ENCODE measurements at places on chromosomes 7 and 10.

- no peak for DNase-seq
Measured at GRCh38 chr10:32388258-32389027, 41.5 kb upstream of the EPC1 start.

DNA sequence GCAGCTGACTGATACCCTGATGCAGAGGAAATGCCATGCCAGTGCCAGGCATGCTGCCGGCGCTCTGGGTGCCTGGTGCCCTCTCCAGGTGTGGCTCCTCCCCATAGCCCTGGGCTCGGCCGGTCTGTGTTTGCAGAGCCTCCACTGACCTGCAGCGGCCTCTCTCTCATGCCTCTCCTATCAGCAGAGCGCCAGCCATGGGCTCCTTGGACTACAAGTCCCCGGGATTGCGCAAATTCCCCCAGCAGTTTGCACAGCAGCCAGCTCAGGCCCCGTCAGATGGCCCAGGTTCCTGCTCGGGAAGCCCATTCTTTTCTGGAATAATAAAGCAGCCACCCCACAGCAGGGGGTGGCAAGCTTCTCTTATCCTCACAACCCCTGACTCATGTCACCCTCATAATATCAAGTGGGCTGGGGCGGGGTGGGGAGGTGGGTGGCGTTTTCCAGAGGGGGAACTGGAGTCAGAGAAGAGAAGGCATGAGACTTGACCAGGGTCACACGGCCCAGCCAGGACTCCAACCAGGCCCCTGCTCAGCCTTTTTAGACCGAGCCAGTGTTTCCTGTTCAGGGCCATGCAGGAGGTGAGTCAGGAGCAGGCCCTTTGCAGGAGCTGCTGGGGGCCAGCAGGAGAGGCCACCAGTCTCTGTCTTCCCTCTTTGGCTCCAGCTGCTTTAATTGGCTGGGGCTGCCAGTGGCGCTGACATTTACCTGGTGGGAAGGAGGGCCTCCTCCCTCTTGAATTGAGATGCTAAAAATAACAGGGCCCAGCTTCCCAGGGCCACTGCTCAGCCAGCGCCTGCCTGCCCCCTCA is 58.6 kb downstream of the ZMIZ1 start:
- peak; percentile 17 for DNase-seq

GRCh38 chr10:101905251-101905650 is 61.7 kb upstream of the KCNIP2 start:
- no peak for DNase-seq

DNA sequence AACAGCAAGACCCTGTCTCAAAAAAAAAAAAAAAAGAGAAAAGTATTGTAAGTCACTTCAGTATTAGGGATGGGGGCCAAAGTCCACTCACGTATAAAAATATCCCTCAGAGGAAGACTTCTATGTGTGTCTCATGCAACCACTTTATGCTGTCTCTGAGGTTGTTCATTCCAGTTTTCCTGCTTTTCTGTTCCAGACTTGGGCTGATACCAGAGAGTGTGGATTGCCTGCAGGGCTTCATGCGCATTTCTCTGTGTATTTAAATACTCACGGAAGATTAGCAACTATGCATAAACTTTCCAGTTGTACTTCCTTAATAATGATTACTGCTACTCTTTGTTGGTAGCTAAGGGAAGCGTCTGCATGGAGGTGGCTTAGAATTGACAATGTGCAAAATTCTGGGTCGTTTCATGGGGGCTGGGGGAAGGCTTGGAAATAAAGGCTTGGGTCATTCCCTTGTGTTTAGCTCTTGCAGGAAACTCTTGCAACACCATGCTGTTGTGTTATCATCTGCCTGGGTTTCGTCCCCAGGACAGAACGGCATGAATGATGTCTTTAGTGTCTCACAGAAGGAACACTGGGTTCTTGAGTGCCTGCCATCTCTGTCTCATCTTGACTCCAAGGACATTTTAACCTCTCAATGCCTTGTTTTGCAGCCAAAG is 54.1 kb downstream of the KIAA1217 start:
- DNase-seq = no peak

- no peak for DNase-seq
Measured at GRCh38 chr7:30155481-30155880, 20.7 kb downstream of the MTURN start.

DNA sequence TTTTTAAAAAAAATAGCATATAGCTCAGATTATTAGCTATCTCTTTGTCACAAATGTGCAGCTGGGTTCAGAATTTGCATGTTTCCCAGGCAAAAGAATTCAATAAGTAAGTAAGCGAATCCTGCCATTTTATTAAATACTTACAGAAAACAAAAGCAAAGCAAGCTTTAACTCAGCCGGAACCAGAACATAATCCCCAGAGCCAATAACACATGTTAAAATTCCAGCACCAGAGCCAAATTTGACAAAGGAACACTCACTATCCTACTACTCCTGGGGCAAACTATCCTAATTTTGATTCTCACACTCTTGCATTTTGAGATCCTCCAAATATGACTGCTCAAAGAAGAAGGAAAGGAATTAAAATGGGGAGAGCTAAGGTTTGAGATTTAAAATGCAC is 32.6 kb downstream of the LRRTM3 start:
- no peak for DNase-seq

DNA sequence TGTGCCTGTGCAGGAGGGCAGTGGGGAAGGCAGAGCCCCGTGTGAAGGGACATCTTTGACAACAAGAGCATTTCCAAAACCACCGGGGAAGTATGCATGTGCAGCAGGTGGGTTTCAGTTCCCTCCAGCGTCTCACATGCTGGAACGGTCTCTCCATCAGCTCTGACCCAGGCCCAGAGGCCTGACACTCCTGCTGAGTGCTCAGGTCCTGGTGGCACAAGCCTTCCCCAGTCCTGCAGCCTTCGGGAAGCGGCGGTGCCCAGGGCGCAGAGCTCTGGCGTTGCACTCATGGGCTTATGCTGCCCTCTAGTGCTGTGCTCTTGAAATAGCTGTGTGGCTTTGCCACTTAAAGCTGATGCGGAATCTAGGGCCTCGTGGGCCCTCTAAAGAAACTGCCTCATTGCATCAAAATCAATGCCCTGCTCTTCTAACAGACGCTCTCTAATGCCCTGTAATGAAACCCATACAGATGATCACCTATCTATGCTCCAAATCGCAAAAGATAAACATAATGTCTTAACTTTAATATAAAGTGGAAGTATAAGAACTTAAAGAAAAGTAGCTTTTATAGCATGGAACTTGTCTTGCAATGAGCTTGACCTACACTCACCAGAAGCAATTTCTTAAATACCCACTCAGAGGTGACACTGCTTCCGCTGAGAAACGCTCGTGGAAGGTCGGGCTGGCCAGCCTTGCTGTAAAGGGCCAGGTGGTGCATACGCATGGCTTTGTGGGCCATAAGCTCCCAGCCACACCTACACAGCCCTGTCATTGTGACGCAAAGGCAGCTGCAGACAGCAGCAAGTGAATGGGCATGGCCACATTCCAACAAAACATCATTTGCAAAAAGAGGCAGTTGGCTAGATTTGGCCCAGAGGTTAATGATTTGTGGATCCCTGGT is 38.6 kb downstream of the CLRN3 start:
- peak; percentile 32 for DNase-seq

- no peak for DNase-seq
Measured at GRCh38 chr10:1256432-1256725, 200.2 kb downstream of the WDR37 start.

GRCh38 chr10:103427866-103428265 is 24.3 kb downstream of the CALHM2 start:
- no peak for DNase-seq

DNA sequence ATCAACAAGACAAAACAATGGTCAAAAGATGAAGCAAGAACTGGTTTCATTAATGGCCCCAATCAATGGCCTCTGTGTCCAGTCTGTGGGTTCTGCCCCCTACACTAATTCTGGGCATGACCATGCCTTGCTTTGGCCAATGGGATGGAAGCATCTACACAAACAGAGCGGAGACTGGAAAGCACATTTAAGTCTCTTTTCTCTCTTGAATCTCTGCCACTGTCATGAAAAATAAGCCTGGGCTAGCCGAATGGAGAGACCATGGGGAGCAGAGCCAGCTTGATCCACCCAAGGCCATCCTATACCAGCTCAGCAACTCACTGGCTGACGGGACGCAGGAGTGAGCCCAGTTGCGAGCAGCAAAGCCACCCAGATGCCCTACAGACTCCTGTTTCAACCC is 30.9 kb downstream of the ANKRD16 start:
- DNase-seq = no peak

DNA sequence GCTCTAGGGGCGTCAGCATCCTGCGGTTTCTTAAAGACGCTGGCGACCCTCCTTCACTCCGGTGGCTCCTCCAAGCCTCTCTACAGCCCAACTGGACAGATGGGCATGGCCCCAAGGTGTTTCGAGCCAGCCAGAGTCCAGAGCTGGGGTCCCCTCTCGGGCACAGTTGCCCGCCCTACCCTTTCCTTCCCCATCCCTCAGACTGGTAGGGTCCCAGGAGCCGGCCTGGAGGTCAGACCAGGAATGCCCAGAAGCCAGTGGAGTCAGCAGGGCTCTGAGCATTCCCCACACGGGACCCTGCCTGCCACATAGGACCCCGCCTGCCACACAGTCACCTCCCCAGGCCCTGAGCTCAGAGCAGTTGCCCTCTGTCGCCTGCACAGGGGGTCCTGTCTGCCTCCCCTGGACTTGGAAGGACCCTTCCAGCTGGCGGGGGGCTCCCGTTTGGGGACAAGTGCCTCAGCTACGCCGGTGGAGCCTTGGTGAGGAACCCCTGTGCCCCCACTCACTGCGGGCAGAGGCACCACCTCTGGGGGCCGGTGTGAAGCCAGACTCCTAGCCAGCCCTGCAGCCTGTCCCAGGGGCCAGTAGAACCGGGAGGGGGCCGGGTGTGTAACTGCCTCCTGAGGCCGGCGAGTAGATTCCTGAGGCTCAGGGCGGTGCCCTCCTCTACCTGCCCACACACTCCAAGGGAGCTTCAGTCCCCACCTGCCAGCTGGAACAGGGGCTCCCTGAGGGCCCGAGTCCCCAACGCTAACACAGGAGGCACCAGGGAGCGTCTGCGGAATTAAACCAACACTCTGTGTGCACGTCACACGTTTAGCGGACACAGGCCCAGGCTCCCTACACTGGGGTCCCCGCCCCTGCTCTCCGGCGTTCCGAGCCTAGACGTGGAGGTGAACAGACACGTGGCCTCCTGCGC is 19.4 kb upstream of the PDGFA start:
- DNase-seq = no peak

GRCh38 chr7:13496976-13497375 is 492.5 kb downstream of the ETV1 start:
- DNase-seq = no peak

- no peak for DNase-seq
Measured at GRCh38 chr10:131946321-131946751, 35.4 kb downstream of the BNIP3 start.

- DNase-seq = no peak
Measured at GRCh38 chr10:110790913-110791506, 80.7 kb upstream of the PDCD4 start.

Data from NCI-H2029 (cell line).